ENCODE measurements at places on chromosomes 4 and X.

- DNase-seq, result no peak
These were observed 165.4 kb upstream of the WDR1 start for GRCh38 chr4:10281996-10282395.

DNA sequence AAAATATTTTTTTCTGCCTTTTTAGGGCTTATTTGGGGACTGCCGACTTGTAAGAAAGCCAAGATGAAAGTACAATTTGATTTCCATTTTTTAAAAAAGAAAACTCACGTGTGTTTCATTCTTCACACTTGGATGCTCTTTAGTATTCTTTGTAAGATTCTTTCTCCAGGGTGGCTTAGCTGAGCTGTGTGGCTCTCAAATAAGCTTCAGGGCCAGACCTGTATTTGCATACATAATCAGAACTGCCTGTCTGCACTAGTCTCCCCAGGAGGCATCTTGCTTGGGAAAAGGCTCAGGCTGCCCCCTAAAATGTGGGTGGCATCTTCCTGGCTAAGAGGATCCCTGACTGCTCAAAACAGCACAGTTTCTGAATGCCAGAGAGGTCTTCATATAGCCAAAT is 498.4 kb downstream of the MID1IP1 start:
- DNase-seq, result no peak

GRCh38 chr4:112968451-112969159 is 80.8 kb upstream of the ANK2 start:
- DNase-seq, result no peak

DNA sequence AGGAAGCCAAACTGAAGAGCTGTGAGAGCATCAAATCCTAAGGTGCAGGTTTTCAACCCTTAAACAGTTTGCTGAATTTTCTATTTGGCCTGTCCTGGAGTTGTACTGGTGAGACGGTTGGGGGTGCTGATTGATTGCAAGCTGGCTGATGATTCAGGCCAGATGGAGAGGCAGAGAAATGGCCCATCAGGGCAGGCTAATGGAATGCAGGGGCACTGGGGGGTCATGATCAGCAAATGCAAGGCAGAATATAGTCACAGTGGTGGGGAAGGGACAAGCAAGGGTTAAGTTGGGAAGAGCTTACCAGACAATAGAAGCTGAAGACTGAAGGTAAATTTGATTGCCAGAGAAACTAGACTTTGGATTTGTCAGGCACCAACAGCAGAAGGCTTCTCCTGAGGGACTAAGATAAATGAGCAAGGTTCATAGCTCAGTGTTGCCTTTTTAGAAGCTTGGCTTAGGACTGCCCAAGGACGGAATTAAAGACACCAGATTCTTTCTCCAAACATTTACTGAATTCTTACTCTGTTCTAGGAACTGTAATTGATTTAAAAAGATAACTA is 4.3 kb upstream of the AADAT start:
- DNase-seq, result no peak

DNA sequence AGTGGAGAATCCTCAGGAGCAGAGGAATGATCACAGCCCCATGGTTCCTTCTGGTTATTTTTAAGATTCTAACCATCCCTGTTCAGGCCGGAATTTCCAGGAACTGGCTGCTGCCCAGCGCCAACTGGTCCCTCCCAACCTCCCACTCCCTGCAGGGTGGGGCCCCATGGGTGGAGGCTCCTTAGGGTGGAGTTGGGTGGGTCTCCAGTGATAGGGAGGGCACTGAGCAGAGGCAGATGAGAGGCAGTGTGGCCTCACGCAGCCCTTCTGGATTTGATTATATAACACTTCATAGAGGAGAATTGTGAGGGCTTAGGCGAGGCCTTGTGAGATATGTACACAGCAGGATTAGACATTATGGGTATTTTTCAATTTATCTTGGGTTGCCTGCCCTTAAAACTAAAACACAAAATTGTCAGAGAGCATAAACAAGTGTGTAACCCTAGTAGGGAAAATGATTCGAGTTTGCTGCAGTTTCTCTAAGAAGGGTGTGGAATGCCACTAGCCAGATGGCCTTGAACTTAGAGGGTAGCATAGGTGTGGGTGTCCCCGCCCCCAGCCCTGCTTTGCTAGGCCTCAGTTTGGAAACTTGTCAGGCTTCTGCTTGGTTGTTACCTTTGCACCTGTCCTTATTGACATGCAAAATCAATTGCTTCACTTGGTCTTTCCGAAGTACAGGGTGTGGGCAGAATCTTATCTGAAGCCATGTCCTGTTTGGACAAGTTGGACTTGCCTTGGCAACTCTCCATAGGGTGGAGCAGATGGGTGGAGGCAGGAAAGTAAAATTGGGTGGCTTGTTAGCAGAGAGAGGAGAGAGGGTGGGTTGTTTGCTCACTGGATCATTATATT is 9.4 kb downstream of the KLF3 start:
- no peak for DNase-seq

GRCh38 chrX:55777596-55777995 is 60.0 kb downstream of the RRAGB start:
- DNase-seq, result no peak

DNA sequence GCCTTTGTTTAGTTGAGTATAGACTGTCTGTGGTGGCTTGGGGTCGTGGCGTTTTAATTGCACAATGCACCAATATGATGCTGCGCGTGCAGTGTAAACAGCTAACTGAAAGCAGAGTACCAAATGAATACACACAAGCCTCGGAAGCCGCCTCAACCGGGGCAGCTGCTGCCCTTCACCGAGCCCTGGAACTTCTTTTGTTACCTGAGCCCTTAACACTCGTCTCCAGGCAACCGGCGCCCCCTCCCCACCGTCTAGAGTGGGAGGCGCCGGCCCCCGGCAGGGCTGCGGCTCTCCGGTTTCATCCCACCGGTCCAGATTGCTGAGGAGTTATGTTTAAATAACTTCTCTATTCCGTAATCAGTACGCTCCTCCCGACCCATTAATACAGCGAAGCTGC is 173.2 kb upstream of the TBL1X start:
- DNase-seq, result no peak

- DNase-seq, result peak; percentile 30
These were observed 73.8 kb upstream of the FREM3 start for GRCh38 chr4:143773998-143774895.

GRCh38 chrX:1686642-1687041 is 71.8 kb downstream of the ASMT start:
- peak; percentile 20 for DNase-seq

DNA sequence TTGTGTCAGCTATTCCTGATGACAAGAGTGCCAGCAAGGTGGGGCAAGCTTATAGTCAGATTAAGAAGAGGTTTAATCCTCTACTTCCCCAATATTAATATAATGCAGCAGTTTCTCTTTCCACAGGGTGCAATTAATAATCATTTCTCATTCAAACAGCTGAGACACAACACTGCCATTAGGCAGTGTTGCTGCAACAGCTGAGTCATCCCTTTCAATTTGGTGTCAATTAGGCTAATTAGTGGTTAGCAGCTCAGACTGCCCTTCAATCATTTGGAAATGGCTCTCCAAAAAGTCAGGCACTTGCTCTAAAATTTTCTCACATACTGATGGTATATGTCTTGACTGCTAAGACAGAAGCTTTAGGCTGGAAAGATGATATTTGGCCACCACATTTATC is 265.7 kb upstream of the FAM241A start:
- no peak for DNase-seq

DNA sequence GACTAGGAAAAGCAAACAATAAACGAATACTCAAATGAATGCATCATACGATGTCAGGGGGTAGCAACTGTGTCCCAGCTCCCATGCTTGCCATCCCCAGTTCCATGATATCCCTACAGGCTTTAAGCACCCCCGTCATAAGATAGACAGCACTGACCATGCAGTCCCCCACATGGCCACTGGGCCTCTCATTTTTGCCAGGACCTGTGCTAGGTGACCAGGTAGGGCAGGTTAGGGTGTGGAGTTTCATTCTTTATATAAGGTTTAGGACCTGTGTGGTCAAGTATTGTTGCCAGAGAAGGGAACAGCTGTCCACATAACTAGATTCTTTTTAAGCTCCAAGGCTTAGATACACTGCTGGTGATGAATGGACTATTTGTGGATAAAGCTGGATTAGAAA is 9.7 kb downstream of the PPEF2 start:
- no peak for DNase-seq

- DNase-seq, result no peak
These were observed 325.5 kb downstream of the BCOR start for GRCh38 chrX:39772057-39772832.

DNA sequence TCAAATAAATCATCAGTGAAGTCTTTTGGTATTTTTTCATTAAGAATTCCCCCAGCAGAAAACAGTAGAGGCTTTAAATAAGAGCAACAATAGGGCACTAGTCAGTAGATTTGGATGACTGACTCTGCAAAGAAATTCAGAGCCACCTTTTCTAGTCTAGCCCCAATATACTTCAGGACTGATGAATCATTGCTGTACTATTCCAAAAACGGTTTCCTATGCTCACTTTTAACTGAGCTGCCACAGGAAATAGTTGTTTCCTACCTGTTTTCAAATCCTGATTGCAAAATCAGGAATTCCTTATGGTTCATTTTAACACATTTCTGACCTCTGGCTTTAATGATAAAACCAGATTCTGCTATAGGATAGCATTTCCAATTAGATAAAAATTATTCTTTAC is 171.6 kb downstream of the NR3C2 start:
- DNase-seq, result peak; percentile 57

- DNase-seq, result no peak
These were observed 228.0 kb downstream of the RASL11B start for GRCh38 chr4:53089936-53090729.

DNA sequence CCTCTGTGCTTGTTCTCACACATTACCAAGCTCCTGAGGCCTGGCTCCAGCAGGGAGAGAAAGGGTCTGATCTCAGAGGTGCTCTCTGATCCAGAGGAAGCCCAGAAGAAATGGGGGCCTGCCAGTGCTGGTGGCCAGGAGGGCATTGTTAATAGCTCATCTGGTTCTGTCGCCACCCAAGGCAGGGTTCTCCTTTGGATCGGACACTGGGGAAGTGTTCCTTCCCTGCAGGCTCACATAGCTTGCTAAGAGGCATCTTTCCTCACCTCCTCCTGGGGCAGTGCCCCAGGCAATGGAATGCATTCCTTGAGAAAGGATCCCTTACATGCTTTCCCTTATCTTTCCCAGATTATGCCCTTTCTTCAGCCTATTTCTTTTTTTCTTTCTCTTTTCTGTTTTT is 53.8 kb downstream of the RBM47 start:
- DNase-seq, result no peak

DNA sequence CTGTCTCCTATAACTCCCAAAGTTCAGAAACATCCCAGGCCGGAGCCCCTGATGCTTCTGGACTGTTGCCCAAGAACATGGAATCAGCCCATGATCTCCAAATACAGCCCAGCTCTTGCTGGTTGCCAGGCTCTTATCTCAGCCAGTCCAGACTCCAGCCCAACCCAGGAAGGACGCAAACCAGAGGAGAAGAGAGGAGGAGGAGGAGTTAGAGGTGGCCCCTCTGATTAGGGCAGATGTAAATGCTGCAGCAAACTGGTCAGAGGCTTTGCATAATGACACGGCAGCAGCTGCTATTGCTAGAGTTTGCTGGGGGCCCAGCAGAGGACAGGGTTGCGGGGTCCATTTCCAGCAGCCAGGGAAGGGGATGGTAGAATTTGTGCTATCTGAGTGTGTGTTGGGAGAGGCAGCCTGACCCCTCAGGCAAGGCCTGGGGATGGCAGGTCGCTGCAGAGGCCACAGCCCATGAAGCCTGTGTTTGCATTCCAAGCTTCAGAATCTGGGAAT is 4.2 kb upstream of the OTUD5 start:
- DNase-seq, result no peak

- DNase-seq, result no peak
These were observed 61.8 kb downstream of the MAGED1 start for GRCh38 chrX:51955200-51955599.

DNA sequence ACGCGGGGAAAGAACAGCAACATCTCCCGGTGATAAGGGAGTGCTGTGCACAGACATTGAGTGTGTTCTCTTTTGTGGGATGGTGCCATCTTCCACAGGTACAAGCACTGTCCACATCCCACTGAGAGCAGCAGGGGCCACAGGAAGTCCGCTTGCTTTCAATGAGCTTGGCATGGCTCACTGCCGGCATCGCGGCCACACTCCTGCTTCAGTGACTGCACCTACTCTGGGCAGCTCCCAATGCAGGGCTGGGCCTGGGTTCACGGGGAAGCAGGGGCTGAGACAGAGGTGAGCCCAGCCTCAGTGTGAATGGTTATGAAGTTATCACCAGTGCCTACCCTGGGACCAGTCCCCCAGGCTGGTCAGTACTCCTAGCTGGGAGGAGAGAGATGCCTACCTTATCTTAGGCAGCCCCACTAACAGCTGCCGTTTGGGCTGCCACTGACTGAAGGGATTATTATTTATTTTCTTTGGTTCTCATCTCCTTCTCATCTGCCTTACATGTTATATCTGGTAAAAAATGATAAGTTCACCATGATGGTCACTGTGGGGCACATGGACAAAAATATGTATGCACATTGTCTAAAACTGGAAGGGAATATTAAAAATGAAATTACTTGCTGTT is 99.2 kb downstream of the MGST2 start:
- no peak for DNase-seq

GRCh38 chrX:45773572-45773971 is 572.9 kb upstream of the DIPK2B start:
- DNase-seq, result no peak

DNA sequence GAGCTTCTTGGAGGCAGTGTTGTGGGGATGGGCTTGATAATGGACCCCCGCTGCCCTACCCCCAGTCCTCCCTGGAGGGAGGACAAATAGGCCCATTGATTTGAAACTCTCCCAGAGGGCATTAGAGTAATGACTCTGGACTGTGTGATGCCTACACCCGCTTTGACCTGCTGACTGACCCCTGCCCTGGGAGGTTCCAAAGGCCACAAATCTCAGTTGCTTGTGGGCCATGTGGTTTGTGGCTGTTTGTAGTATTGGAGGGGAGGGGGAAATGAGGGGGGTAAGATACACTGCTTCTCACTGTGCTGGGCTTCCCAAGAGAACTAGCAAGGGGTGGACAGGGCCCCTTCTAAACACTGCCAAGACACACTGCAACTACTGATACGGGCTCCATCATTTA is 27.6 kb upstream of the BCORL1 start:
- DNase-seq, result no peak

GRCh38 chr4:126004941-126005340 is 690.2 kb downstream of the FAT4 start:
- DNase-seq, result no peak

DNA sequence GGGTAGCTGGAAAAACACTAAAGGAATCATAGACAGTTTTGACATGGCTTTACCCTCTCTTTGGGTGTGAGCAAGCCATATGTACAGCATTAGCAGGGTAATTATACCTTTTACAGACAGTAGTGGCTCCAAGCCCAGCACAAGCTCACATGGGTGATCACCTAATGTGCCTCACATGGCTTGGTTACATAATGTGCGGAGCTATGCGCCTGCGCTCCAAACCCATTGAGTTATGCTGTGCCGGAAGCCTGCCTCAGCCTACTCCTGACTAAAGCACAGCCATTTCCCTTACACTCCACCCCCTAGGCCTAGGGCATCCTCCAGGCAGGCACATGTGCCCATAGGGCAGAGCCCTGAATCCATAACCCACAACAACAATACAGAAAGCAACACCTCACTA is 6.5 kb upstream of the TSPAN5 start:
- DNase-seq, result no peak

All from RCC 7860 (cell line).